Nasal cavity respiratory epithelium epithelial cell of viscerocranial mucosa (primary cell): ENCODE measurements at places on chromosomes 1 and 21. TPM values are rescaled to one million over a fixed set of nuclear protein-coding genes. Genes with fewer than 3 reads are reported as not detected.

PLEKHA6 gene
- 2.2 and 2.4 TPM in 2 replicates for total RNA-seq

EXTL1 gene
- under 0.01 TPM in 1 of 2 replicates, not detected in the other for total RNA-seq

ENAH gene
- 65.6 and 197 TPM in 2 replicates for total RNA-seq

SNX7 gene
- 18.1 and 29.6 TPM in 2 replicates for total RNA-seq

PBX1 gene
- total RNA-seq, result 1.0 and 18.7 TPM in 2 replicates

PTGFR gene
- total RNA-seq, result 0.07 TPM in 1 of 2 replicates, not detected in the other

STK40 gene
- total RNA-seq, result 12.0 and 35.7 TPM in 2 replicates

PPFIA4 gene
- 0.34 and 3.1 TPM in 2 replicates for total RNA-seq

SH2D2A gene
- 1.7 and 2.1 TPM in 2 replicates for total RNA-seq

MROH7 gene
- total RNA-seq, result 0.36 TPM in 1 of 2 replicates, not detected in the other

TMPRSS3 gene
- total RNA-seq, result 0.07 TPM in 1 of 2 replicates, not detected in the other

ESRRG gene
- total RNA-seq, result 0.21 TPM in 1 of 2 replicates, not detected in the other

DMRTA2 gene
- 4.8 and 14.2 TPM in 2 replicates for total RNA-seq

CZIB gene
- 28.5 and 45.5 TPM in 2 replicates for total RNA-seq

FAM163A gene
- total RNA-seq, result not detected in 2 replicates

ZNF648 gene
- total RNA-seq, result 0.21 TPM in 1 of 2 replicates, not detected in the other

STUM gene
- total RNA-seq, result not detected in 2 replicates

PCBP3 gene
- 0.21 TPM in 1 of 2 replicates, not detected in the other for total RNA-seq

HES4 gene
- 34.5 and 46.5 TPM in 2 replicates for total RNA-seq

LCE3E gene
- total RNA-seq, result 8.5 TPM in 1 of 2 replicates, not detected in the other

GNG4 gene
- 0.57 TPM in 1 of 2 replicates, not detected in the other for total RNA-seq

CA14 gene
- not detected in 2 replicates for total RNA-seq

H6PD gene
- 10.9 and 18.9 TPM in 2 replicates for total RNA-seq

PGLYRP3 gene
- total RNA-seq, result 2.4 and 4.7 TPM in 2 replicates

RGS4 gene
- 0.07 TPM in 1 of 2 replicates, not detected in the other for total RNA-seq

ARTN gene
- total RNA-seq, result 24.5 and 28.7 TPM in 2 replicates

MYCL gene
- 10.3 and 16.5 TPM in 2 replicates for total RNA-seq

TAS1R1 gene
- not detected in 2 replicates for total RNA-seq

ARPC5 gene
- 78.6 and 173 TPM in 2 replicates for total RNA-seq

FCRL6 gene
- total RNA-seq, result not detected in 2 replicates

L1TD1 gene
- total RNA-seq, result 0.34 and 0.50 TPM in 2 replicates

FAM72A gene
- 0.68 and 0.85 TPM in 2 replicates for total RNA-seq

PIK3R3 gene
- 3.4 and 16.7 TPM in 2 replicates for total RNA-seq

FMO2 gene
- total RNA-seq, result under 0.01 and 0.07 TPM in 2 replicates

SIPA1L2 gene
- total RNA-seq, result 38.6 and 48.6 TPM in 2 replicates

PTGER3 gene
- under 0.01 TPM in 2 replicates for total RNA-seq

RCAN3 gene
- 15.0 and 21.9 TPM in 2 replicates for total RNA-seq

HEYL gene
- under 0.01 TPM in 1 of 2 replicates, not detected in the other for total RNA-seq
